ENCODE measurements at places on chromosomes 11 and 22. TPM values are rescaled to one million over a fixed set of nuclear protein-coding genes. Genes with fewer than 3 reads are reported as not detected.

B4GALNT4 gene
- 0.16 TPM for total RNA-seq

C11orf86 gene
- not detected for total RNA-seq

APOBEC3H gene
- not detected for total RNA-seq

KCNQ1 gene
- total RNA-seq: 23.5 TPM

SIDT2 gene
- total RNA-seq: 48.0 TPM

CNIH2 gene
- total RNA-seq: 1.1 TPM

KCNE3 gene
- total RNA-seq: not detected

PACSIN3 gene
- 0.80 TPM for total RNA-seq

DGCR6 gene
- total RNA-seq: 6.4 TPM

FERMT3 gene
- total RNA-seq: 108 TPM

OR52I1 gene
- not detected for total RNA-seq

OR10G6 gene
- total RNA-seq: not detected

LINC01488 gene
- not detected for total RNA-seq

LDLRAD3 gene
- total RNA-seq: not detected

ST14 gene
- total RNA-seq: 0.94 TPM

BACE1 gene
- 0.29 TPM for total RNA-seq

HTR3A gene
- not detected for total RNA-seq

KCNJ11 gene
- total RNA-seq: 0.52 TPM

RASGRP2 gene
- 679 TPM for total RNA-seq

IFITM10 gene
- total RNA-seq: 4.3 TPM

TREH gene
- not detected for total RNA-seq

NNMT gene
- not detected for total RNA-seq

CD3D gene
- 362 TPM for total RNA-seq

TEX12 gene
- total RNA-seq: not detected

OR5F1 gene
- total RNA-seq: not detected

TBX10 gene
- total RNA-seq: not detected

OR5M10 gene
- not detected for total RNA-seq

RFPL2 gene
- total RNA-seq: 0.81 TPM

POLA2 gene
- 24.7 TPM for total RNA-seq

MMP8 gene
- not detected for total RNA-seq

TECTA gene
- 0.58 TPM for total RNA-seq

CDPF1 gene
- 11.1 TPM for total RNA-seq

FDXACB1 gene
- total RNA-seq: 5.9 TPM

DENND5A gene
- 119 TPM for total RNA-seq

DRD4 gene
- total RNA-seq: 1.2 TPM

PRG3 gene
- not detected for total RNA-seq

SCGB1C1 gene
- total RNA-seq: not detected

KRTAP5-2 gene
- total RNA-seq: not detected
